GM13976 (cell line): ENCODE measurements at places on chromosomes 5 and 9.

DNA sequence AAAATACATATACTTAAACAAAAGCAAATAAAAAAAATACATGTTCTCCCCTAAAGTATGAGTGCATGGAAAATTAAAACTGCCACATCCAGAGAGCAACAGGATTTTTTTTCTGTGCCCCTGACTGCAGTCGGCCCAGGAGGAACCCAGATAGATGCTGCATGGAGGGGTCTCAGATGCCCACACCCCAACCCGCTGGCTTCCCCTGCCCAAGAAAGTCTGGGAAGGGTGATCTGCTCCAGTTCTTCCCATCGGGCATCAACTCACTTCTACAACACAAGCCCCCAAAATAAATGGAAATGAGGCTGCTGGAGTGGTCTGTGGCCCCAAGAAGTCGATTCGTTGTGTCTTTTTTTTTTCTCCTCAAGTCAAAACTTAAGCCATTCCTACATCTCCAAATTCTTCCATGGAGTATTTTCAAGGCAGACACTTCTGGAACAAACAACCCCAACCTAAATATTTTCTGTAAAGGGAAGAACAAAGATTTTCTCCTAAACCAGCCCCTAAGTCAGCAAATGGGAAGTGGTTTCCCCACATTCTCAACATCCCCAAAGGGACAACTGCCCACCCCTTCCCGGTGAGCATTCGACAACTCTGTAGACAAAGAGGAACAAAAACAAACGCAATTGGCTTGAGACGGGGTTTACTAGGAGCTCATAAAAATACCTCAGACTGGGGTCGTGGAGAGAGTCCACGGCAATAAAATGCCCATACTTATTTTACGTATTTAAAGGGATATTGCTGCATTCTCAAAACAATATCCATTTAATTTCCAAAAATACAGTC lies 46.7 kb downstream of the ROR2 start:
- no peak for DNase-seq

DNA sequence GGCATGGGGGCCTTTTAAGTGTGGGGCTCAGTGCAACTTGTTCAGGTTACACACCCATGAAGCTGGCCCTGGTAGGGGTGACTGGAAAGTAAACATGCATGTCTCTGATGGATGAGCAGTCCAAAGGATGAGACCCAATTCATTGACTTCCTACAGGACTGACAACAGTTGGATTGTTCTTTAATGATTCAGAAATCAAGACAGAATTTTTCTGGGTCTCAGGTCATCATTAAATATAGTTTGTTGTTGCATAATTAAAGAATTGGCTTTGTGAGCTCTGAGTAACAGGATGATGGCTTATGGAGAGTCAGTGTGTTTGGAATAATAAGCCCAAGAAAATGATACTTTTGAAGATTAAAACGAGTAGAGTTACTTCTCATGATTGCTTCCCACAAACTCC lies 604.2 kb upstream of the CLINT1 start:
- no peak for DNase-seq

DNA sequence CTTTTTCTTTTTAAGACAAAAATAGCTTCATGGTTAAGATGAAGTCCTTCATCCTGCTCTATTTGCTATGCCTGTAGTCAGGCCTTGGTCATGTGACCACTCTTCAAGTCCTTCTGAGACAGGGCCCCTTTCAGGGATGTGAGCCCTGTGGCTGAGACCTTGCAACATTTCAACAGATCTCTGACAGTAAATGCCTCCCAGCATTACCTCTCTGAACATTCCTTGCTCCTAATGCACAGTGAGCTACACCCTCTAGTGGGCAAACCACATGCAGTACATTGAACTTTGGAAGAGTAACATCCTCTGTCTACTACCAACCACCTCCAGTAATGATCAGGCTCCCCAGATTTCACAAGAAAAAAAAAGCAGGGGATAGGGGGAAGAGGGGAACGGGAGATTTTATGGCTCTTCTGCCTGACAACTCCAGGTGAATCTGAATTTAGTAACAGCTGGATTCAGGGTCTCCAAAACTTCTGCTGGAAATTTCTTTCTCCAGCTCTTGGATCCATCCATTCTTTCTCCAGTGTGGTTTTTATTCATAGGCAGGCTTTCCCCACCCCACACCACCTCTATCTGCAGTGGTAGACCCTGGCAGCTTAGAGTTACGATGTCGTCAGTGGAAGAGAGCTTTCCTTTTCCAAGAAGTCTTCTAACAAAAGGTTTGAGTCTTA lies 8.9 kb upstream of the FBXO38 start:
- no peak for DNase-seq

GRCh38 chr9:108386859-108387384 lies 468.9 kb downstream of the ACTL7B start:
- DNase-seq = no peak

GRCh38 chr5:102865171-102865509 lies 110.0 kb downstream of the PAM start:
- no peak for DNase-seq

DNA sequence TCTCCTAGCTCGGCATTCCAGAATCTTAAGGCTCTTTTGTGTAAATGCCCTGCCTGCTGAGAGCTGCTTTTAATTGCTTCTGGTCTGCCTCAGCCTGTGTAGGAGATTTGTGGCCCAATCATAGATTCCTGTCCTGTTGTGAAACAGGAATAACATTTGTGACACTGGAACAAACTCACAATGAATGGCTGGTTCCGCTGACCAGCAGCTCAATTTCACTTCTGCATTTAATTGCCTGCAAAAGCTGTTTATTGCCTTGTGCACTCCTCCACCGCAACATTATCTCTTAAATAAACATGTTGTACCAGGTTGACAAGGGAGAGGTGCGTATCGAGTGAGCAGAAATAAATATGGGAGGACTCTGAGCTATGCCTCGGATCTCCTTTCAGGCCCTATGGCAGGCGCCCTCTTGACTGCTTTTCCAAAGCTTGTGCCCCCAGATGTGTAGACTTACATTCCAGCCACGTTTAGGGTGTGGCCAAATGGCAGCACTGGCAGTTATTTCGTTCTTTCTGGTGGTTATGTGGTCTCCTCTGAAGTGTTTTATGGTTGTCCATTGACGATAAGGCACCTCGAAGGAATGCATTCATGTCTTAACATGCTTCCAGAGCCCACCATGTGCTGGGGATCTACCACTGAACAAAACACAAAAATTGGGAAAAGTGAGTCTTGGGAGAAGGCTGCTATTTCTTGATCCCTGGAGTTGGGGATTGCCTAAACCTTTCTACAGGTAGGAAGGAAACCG lies 58.1 kb downstream of the DMRT1 start:
- DNase-seq = peak; percentile 32

GRCh38 chr5:32531885-32532520 lies 53.4 kb upstream of the SUB1 start:
- DNase-seq = peak; percentile 53

DNA sequence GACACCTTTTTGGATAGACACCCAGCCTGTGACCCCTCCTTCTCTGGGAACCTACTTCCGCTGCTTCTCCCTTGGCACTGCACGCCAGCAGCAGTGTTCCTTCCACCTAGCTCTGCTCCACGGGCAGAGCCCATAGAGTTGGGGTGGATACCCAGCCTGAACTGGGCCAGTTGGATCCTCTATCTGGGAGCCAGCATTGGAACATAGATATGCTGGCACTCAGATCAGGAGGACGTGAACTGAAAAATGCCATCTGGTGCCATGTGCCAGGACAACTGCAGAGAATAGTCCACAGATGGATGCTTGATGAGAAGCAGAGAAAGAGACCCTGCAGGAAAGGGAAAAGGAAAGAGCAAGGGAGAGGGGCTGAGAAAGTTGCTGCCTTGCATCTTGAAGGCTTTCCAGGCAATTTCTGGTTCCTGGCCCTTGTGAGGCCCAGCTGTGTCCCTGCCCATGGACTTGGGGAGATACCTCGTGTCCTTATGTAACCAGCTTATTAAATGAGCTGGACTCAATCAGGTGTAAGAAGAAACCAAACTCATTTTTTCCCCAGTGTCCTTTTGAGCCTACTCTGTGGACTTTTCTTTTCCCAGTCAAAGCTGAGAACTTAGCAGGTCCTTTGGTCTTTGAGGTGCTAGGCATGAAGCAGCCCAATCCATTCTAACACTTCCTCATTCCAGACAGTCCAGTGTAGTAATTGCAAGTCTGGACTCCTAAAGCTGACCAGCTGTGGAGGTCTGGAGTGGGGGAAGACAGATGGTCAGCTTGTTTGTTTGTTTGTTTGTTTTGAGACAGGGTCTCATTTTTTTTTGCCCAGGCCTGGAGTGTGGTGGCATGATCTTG lies 39.1 kb downstream of the ANGPTL2 start:
- no peak for DNase-seq

- no peak for DNase-seq
Measured at GRCh38 chr9:103816146-103816545, 278.0 kb upstream of the SMC2 start.

DNA sequence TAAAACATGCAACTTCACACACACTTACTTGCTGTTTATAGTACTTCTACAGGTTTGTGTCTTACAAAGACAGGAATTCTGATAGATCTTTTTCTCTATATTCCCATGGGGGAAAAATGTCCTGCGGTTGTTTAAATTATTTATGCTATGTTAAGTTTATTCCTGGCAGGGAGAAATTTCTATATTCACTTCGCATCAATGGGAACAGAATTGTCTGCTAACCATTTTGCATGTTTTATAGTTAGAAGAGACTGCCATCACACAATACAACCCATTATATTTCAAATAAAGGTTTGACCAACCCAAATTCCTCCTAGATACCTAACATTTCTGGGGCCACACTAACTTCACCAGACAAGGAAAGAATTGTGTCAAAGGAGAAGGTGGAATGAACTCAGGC lies 110.0 kb upstream of the PRR16 start:
- no peak for DNase-seq

GRCh38 chr9:126117158-126117425 lies 209.5 kb upstream of the MVB12B start:
- no peak for DNase-seq

GRCh38 chr5:22238047-22238446 lies 615.1 kb downstream of the CDH12 start:
- no peak for DNase-seq

- no peak for DNase-seq
Measured at GRCh38 chr9:36817160-36817834, 216.8 kb downstream of the PAX5 start.

GRCh38 chr5:45696206-45696836 lies at the start of gene HCN1:
Gene HCN1, minus strand, starts transcription at chr5:45696380.
- peak; percentile 43 for DNase-seq

DNA sequence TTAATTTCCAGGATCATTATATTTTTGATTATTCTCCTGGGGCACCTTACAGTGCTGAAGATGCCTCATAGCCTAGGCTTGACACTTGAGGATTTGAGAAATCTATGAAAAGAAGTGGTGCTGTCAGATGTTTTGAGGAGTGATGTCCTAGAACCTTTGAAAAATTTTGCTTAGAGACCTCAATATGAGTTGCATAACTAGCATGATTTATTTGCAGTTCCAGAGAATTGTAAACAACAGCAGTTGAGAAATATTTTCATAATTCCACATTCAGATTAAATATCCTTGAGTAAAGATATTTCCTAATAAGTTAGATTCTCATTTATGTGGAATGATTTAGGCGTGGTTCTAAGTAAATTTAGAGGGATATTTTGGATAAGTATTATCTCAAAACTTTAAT lies 225.8 kb downstream of the ADAMTSL1 start:
- DNase-seq = no peak

GRCh38 chr9:71928806-71929205 lies 17.4 kb downstream of the C9orf85 start:
- DNase-seq = no peak

- peak; percentile 19 for DNase-seq
Measured at GRCh38 chr5:115815693-115816225, 700 bp downstream of the CDO1 start.

DNA sequence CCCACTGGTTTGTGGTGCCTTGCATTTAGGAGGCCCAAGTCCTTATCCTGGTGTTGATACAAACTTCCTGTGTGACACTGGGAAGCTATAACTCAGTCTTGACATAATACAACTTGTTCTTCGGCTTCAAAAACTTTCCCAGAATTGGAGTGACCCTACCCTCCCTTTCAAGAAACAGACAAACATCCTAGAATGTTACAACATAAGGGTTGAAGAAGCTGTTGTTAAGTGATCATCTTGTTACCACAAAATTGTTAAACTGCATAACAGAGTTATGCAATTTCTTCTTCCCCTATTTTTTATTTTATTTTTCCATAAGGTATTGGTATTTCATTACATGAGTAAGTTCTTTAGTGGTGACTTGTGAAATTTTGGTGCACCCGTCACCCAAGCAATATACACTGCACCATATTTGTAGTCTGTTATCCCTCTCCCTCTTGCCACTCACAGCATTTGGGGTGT lies 21.3 kb downstream of the TLR4 start:
- DNase-seq = no peak

DNA sequence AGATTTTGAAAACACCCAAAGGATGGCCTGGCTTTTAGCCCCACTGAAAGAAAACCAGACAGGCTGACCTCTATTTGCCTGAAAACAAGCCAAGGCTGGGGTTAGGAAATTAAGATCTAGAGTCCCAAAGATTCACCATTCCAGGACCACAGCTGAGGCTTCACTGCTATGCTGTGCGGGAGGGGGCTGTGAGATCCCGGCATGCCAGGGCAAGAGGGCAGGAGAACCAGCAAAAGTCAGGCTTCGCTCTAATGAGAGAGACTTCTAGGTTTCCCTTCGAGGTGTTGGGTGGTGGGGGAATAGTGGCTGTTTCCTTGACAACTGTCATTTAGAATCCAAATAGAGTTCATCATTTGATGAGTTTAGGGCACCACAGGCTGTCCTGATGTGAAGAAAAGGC lies 152.9 kb upstream of the NFIB start:
- DNase-seq = no peak

DNA sequence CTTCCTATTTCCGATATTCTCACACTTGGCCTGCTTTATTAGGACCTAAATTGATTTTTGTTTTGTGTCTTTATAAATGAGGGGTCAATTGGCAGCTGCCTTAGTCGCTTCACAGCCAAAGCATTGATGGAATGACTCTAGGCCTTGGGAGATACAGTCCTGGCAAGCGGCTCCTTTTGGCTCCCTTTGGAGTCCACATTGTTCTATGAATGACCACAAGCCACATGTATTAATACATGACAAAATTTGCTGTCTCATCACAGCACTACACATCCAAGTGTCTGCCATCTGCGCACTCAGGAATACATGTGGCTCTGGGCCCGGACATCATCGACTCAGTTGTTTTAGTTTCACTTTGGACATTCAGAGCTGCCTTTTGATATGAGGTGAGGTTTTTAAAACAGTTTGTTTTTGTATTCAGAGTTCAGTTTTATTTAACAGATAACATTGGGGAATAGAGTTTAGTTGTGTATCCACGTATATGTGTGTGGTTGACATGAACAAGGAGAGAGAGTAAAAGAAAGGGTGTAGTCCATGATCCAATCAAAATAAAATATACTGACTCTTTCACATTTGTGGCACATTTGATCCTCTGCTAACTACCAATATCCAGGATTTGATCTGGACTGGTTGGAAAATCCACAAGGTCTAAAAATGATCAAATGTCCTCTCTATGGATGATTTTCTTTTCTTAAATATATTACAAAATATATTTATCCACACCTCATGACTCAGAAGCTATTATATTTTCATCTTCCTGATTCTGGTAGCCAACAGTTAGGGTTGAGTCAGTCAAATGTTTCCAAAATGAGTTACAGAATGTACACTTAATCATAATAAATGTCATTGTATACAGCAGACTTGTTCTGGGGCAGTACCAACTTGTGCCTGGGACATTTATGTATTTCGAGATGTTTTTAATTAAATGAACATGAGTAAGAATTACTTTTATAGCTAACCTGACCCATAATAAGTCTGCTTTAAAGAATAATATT lies 114.0 kb upstream of the MTAP start:
- DNase-seq = no peak

GRCh38 chr5:143664623-143665022 lies 147.3 kb upstream of the HMHB1 start:
- DNase-seq = no peak

GRCh38 chr9:91421971-91422757 lies 1.5 kb downstream of the NFIL3 start:
- peak; percentile 28 for DNase-seq
